ENCODE measurements at places on chromosomes 3 and 15.

DNA sequence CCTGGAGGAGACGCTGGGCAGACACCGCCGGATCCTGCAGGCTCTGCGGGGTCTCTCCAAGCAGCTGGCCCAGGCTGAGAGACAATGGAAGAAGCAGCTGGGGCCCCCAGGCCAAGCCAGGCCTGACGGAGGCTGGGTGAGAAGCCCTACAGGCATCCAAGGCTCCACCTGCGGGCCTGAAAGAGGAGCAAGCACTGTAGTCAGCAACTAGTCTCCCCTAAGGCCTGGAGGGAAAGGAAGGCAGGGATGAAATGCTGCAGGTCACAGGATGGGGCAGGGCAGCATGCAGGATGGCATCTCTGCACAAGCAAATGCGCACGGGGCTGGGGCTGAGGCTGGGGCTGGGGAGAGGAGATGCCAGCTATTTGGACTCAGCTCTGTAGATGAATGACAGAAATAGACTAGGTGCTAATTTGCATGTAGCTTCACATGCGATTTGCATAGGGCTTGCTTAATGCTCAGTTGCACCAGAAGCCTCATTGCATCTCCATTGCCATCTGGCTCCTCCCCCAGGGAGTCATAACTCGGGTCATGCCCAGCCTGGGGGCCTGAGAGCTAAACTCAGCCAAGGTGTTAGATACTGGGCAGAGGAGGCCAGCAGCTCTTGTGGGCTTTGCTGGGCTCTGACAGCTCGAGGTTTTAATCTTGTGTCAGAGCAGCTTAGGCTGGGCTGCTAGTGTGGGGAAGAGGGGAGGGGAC lies 5.2 kb upstream of the CPLX3 start:
- no peak for DNase-seq

- no peak for DNase-seq
These were observed 38.7 kb upstream of the ZNF385D start for GRCh38 chr3:21789730-21790129.

DNA sequence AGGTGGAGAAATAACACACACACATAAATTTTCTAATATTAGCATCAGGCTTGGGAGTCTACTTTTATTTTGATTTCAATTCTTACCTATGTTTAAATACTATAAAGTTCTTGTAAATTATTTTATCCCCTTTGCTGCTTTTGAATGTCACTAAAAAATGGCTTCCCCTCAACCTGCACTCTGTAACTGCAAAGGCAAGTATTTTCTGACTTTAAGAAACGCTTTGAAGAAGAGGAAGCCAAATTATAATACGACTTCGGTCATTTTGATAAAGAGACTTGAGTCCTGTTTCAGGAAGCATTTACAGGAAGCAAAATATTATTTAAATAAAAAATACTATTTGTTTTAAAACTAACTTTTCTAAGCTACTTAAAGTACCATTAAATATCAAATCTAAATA lies 627.7 kb upstream of the AGTR1 start:
- no peak for DNase-seq

- DNase-seq: no peak
These were observed 38.6 kb downstream of the EHD4 start for GRCh38 chr15:41933771-41934170.

DNA sequence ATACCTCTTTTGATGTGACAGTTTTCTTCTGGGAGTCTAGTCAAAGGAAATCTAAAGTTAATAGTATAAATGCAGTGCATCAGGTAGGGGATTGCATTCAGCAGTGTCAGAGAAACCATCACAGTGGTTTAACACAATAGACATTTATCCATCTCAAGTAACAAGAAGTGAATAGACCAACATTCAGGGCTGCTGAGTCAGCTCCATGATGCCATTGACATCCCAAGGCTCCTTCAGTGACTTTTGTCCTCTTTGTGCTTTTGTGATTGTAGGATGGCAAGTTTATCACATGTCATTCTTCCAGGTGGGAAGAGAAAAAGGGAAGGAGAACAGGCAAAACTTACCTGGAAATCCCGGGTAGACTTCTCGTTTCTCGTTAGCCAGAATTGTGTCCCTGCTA lies 158.3 kb downstream of the TMEM108 start:
- DNase-seq: no peak

DNA sequence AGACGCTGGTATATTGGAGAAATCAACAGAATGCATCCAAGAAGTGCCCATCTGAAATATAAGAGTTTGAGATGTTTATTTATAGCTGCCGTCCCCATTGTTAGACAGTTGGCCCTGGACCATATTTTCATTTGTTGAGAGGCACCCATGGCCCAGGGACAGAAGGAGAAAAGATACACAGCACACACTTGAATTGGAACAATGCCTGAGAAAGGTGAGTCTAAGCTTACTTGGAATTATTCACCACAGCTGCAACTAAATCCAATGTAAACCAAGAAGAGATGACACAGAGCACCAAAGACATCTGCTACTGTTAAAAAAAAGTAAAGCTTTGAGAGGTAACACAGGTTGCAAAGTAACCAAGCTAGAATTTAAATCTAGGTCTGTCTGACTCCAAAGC lies 525.5 kb upstream of the NAALADL2 start:
- no peak for DNase-seq

DNA sequence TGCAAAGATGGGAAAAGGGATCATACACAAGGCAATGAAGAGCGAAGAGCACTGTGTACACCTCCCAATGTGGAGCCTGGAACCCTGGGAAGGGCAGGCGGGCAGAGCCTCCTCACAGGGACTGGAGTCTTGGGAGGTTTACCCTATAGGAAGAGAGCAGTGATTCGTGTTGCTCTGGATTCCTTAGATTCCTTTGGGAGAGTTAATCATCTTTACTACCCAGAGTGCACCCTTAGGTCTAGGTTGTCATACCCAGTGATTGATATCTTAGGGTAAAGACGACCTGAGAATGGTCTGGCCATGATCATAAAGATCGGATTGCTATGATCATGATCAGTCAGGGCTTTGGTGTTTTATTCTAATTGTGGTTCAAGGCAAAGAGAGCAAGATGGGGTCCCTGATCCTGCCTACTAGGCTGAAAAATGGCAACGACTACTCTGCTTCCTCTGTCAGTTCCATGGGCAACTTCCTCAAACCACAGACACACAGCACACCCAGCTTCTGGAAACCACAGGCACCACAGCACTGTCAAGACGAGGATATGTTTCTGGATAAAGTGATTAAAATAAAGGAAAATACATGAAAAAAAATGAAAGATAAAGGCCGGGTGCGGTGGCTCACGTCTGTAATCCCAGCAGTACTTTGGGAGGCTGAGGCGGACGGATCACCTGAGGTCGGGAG lies 20.4 kb upstream of the MAP6D1 start:
- no peak for DNase-seq

DNA sequence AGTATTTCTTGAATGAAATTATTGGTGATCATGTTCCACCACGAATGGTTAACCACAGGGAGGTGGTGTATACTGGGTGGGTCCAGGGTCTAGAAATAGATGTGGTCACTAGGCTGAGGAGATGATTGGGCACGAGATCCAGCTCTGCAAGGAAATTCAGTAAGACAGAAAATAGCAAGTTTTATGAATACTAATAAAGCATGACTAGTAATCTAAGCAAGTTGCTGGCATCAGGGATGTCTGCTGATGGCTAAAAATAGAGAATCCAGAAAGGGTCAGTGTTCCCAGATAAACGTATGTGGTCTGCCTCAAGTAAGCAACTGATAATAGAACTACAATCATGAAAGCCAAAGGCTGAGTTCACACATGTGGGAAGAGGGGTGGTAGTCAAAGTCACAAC lies 108.3 kb upstream of the FRMD4B start:
- DNase-seq: no peak

DNA sequence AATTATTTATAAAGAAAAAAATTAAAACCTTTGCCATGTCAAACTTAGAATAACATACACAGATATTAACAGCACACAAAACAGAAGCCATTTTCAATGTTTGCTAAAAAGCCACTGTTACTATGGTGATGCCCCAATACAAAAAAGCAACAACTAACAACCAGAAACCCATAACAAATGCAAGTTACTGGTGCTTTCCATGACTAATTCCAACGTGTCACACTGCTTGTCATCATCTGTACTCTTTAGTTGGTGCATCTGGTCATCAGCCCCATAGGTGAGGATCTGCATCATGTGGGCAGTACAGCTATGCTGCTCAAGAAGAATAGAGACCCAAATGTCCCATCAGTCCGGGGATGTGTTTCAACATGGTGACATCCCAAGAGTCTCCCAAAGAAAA lies 52.8 kb downstream of the ATP8B4 start:
- no peak for DNase-seq

- no peak for DNase-seq
These were observed 8.0 kb downstream of the CDAN1 start for GRCh38 chr15:42728972-42729371.

DNA sequence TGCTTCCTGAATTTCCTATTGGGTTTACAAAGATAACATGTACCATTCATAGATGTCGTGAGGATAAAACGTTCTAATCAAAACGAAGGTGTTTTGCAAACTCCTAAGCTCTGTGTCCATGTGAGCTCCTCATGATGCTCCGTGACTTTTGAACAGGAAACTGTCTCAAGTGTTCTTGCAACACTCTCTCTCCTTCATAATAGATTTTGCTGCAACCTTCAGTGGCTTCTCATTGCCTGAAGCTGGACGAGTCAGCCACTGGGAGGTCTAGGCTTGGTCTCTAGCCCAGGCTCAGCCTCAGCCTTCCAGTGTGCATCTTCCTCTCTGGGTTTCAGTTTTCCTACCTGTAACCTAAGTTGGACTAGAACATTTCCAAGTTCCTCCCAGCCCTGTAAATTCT lies 18.7 kb upstream of the BCL2A1 start:
- DNase-seq: no peak

DNA sequence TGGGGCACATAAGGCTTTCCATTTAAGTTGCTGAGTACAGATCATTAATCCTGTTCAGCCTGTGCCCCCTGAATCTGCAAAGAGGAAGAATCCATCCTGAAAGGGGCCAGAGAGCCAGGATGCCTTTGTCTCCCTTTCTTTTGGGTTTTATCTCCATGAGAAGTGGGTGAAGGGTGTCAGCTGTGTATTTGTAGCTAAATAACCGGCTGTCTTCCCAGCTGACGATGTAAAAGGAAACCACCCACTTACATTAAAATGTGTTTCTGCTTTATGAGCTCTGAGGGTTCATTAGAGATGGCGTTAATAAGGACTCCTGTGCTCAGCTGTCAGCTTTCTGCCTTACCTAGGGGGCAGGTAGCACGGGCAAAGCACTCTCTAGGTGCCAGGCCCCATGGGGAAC lies 83.4 kb downstream of the SLCO3A1 start:
- DNase-seq: no peak

DNA sequence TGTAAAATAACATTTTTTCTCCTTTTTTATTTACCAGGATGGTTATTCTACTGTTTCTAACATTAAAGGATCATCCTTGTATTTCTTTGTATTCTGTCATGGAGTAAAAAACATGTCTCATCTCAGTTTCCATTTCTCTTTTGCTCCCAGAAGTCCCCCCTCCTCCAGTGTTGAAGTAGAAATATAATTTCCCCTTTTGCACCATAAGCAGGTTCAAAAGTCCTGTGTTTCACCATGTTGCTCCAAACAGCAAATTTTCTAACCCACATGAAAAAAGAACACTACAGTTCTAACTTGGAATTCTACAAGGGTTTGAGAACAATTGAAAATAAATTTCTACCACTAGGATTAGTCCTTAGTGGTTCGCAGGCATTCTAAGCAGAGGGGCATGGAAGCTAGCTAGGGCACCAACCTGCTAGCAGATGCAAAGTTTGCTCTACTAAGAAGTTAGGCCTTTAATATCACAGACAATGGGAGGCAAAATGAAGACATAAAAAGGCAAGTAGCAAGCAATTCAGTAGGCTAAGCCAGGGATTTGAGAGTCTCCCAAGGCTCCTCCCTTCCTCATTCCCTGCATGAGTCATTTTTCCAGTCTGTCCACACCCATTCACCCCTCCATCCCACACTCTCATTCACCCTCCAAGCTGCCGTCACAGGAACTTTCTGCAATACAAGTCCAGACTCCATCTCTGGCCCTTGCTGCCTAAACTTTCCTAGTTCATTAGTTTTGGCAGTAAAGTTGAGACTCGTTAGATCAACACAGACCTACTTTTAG lies 2.3 kb upstream of the MBNL1 start:
- no peak for DNase-seq

GRCh38 chr15:78626381-78626995 lies 5.7 kb upstream of the CHRNA3 start:
- DNase-seq: no peak

GRCh38 chr3:126060613-126061145 lies 23.2 kb downstream of the SLC41A3 start:
- DNase-seq: no peak

DNA sequence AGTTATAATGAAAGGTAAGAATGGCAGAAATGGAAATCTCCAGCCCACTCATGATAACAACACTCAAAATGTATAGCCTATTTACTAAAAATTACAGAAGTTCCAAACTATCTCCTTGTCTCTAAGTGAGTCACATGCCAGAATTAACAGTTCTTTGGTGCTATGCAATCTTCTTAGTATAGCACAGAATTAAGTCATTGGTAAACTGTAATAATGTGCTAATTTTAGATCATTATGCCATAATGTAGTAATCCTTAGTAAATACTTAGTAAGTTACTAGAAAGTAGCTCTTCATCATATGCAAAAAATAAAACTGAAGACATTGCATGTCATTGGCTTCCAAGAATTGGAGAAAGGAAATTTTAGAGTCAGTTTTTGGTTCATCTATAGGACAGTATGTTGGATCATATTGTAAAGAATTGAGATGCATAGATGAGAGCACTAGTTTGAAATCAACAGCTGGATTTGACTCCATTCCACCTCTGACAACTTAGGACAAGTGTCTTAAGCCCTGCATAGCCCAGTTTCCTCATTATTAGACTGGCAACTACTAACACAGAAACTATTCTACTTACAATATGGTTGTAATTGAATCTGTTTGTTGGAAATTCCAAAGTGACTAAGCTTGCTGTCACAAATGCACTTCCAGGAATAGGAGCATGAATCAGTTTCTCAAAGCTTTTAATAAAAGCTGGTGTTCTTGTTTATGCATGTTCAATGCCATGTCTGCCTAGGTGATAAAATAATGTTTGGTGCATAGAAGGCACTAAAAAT lies 40.1 kb upstream of the CD47 start:
- DNase-seq: no peak

DNA sequence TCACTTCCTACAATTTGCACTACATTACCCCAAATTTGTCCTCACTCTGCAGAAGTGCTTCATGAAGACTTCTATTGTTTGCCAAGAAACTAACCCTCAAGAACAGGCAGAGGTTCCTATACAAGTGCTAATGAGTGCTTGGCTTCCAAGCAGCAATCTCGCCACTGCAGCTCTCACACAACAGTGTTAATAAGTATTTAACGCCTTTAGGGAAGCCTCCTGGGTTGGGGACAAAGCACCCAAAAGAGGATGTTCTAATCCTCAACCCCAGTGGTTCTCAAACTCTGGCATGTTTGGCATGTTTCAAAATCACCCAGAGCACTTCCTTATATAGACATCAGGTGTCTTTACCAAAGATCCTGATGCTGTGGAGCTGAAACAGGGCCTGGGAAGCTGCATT lies 64.6 kb downstream of the ZIC4 start:
- no peak for DNase-seq

- DNase-seq: no peak
These were observed 147.2 kb downstream of the ALCAM start for GRCh38 chr3:105513886-105514285.

Measured in CD4-positive, alpha-beta T cell treated with Interleukin-6 at 100 ng/mL for 8 hours (primary cell).